ENCODE measurements at places on chromosomes 16 and 17.

GRCh38 chr16:47965439-47965838 lies 190.4 kb downstream of the ABCC12 start:
- no peak for DNase-seq

DNA sequence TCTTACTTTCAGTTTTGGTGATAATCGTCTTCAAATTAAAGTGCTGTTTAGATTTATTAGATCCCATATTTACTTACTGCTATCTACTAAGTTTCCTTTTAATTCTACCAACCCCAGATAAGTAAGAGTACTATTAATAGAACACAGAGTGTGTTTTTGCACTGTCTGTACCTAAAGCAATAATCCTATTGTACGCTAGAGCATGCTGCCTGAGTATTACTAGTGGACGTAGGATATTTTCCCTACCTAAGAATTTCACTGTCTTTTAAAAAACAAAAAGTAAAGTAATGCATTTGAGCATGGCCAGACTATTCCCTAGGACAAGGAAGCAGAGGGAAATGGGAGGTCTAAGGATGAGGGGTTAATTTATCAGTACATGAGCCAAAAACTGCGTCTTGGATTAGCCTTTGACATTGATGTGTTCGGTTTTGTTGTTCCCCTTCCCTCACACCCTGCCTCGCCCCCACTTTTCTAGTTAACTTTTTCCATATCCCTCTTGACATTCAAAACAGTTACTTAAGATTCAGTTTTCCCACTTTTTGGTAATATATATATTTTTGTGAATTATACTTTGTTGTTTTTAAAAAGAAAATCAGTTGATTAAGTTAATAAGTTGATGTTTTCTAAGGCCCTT lies 56.8 kb downstream of the HLF start:
- no peak for DNase-seq

DNA sequence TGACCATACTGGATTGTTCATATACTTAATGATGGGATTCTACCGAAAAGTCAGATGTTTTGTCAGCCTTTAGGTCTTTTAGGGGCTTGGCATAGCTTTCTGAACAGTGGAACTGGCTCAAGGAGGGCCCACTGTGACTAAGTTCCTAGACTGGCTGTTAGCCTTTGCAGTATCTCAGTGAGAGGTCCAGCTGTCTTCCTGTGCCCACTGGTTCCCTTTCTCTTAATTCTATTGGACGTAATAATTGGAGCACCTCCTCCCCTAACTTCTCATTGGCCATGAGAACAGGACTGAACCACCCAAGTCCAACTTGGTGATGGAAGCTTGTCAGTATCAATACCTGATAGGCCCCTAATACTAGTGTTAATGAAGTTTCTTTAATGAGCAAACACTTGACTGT lies 13.5 kb downstream of the KPNA2 start:
- no peak for DNase-seq

DNA sequence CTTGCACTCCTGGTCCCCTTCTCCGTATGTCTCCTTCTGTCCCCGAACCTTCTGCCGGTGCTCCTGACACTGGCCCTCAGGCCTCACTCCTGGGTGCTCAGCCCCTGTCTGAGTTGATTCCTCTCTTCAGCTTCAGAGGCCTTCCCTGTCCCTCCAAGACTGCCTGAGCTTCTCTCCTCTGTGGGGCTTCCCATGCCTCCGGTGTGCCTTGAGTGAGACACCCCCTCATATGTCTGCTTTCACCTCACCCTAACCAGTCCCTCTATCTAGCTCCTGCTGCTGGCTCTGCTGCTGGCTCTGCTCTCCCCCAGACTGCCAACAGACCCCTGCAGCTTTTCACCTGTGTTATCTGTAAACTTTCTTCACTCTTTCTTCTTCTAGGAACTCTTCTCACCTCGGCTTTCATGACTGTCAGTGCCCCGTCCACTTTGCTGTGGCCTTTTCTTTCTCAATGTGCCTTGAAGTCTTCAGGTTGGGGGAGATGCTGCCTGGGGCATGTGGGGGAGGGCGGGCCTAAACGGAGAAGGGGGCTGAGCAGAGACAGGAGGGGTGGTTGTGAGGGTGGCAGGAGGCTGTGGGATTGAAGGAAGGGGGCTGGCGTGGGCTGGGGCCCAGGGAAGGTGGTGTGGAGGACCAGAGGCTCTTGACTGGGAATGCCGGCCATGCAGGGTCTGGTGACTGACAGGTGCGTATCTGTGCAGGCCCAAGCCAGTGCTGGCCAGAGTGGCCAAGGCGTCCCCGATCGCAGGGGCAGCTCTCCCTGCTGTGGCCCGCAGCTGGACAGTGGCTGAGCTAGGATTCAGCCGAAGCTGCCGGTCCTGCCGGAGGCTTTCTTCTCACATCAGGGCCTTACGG lies 81.3 kb downstream of the METRNL start:
- no peak for DNase-seq

- no peak for DNase-seq
These were observed 15.4 kb downstream of the HS3ST3B1 start for GRCh38 chr17:14316126-14316832.

GRCh38 chr17:44623070-44623725 lies 33.1 kb upstream of the MEIOC start:
- no peak for DNase-seq

GRCh38 chr17:62965686-62966425 lies at the start of gene TANC2:
Gene TANC2 (plus strand): TSS chr17:62966235. CDS start chr17:63009560, 43,325 bp downstream.
- peak; percentile 57 for DNase-seq

DNA sequence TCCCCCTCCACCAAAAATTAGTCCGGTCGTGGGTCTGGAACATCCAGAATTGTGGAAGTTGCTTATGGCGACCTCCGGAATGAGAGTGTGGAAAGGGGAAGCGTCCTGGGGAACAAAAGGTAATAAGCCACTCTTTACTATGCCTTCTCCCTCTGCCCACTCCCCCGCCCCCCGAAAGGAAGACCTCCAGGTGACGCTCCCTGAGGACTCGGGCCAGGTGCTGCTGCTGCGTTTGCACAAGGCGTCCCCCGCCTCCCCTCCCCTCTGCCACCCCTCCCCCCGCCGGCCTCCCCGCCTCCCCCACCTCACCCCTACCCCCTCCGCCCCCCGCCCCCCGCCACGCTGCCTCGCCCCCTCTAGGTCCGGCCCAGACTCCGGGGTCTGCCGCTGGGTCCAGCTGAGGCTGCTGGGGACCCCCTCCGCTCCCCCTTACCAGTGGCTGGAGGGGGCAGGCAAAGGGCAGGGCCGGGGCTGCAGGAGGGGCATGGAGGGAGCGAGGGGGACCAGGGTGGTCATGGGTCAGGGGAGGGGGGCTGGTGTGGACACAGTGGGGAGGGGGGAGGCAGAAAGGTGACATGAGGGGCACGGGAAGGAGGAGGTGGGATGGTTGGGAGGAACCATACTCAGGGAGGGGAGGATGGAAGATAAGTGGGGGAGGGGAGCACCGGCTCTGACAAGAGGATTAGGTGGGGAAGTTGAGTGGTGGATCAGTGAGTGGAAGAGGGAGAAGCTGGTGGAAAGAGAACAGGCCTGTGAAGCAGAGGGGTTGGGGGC lies 23.6 kb downstream of the ALOX12B start:
- DNase-seq: no peak
